Cardiac muscle cell (in vitro differentiated cells and primary cell): ENCODE measurements at places on chromosomes 2 and 18.

DNA sequence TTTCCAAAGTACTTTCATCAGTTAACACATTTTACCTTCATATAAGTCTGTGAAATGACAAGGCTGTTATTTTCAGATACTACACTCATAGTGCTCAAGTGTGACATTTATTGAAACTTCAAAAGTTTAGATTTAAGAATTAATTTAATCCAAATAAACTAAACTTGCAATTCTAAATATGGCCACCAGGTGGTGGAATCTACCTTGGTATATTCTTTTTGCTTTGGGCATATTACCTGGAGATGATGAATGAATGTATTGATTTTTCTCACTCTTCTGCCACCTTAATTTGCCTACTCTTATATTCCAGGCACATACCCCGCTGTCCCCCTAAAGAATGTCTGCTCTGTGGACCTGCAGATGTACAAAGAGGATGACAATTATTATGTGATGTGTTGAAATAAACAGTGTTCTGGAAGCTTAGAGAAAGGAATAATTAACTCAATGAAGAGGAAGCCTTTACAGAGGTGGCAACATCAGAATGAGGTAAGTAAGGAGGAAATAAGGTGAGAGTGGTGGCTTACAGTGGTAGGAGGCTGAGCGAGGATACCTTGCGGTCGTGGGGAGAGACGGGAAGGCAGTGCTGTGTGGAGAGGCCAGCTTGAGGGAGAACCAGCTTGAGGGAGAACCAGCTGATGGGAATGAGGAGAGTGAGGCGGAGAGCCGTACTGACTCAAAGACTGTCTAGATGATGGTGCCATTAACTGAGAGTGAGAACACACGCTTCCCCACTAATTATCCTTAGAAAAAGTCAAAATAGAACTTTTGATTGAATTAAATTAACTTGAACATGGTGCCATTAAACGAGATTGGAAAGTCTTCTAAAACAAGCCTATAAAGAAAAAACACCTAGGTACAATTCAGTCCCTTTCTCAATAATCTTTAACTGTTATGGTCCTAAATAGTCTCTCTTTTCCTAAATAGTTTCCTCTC, 179.5 kb downstream of the CELF4 start:
- DNase-seq = peak; percentile 53

DNA sequence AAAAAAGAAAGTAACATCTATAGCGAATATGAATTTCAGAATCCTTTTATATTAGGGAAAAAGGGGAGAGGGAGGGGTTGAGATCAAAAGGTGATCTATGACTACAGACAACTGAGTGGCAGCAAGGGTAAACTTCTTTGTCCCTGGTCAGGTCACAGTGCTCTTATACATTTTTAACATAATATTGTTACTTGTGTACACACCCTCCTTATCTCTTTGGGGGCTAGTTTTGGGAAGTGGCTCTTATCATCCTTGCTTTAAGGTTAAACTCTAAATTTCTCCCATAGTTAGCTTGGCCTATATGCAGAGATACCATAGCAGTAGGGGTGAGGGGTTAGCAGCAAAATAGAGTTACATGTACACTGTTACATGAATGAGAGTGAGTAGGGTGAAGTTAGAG, 31.6 kb upstream of the ATG16L1 start:
- no peak for DNase-seq

- no peak for DNase-seq
Observed at GRCh38 chr2:18961991-18962421, 372.6 kb upstream of the NT5C1B start.

- DNase-seq = no peak
Observed at GRCh38 chr2:95052307-95052706, 26.8 kb downstream of the MAL start.

- no peak for DNase-seq
Observed at GRCh38 chr2:1484131-1484884, 71.0 kb downstream of the TPO start.

- no peak for DNase-seq
Observed at GRCh38 chr2:165795011-165795410, 964 bp upstream of the GALNT3 start.

GRCh38 chr18:48567388-48567787, 28.6 kb downstream of the CTIF start:
- DNase-seq = no peak
